NAMALWA (cell line): ENCODE measurements at places on chromosomes 2 and 18.

DNA sequence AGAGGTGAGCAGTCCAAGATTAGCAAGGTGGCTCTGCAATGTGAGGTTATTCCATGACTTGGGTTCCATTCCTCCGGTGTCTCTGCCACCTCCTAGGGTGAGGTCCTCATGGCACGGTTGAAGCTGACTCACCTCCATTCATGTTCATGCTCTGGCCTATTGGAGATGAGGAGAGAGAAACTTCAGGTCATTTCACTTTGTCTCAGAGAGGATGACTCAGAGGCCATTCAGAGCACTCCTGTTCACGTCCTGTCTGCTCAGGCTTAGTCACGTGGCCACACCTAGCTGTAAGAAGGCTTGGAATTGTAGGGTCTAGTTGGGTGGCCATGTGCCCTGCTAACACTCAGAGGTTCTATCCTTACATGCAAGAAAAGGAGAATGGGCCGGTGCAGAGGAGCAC lies 67.5 kb upstream of the MBOAT2 start:
- no peak for DNase-seq

DNA sequence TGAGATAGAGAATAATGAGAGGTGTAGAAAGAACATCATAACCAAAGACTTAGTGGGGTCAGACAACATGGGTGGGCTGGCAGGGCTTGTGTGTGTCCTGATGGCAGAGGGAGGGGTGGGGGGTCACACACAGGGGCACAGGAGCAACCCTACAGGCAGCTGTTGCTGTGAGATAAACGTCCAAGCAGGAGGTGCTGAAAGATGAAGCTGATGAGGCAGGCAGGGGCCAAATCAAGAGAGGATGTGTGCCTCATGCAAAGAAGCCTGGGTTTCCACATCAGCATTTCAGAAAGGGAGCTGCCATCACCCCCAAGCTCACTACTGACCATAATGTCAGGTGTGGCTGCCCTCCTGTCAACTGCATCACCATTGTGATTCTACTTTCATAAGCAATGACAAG lies 16.0 kb upstream of the SKA1 start:
- no peak for DNase-seq

GRCh38 chr18:75033516-75033915 lies 175.4 kb downstream of the PTGR3 start:
- no peak for DNase-seq

DNA sequence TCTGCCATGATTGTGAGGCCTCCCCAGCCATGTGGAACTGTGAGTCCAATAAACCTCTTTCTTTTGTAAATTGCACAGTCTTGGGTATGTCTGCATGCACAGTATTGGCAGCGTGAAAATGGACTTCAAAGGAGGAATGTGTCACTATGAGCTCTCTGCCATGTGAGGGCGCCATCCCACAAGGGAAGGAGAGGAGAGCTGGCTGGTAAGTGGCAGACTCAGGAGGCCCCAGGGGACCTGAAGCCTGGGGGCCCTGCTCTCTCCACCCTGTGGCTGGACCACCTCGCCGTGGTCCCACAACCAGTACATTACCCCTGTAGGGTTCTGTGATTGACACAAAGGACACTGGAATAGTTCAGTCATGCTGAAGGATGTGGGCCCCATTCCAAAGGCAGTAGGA lies 122.1 kb downstream of the RPIA start:
- peak; percentile 63 for DNase-seq

GRCh38 chr2:240129311-240129710 lies 6.8 kb downstream of the COPS9 start:
- no peak for DNase-seq

DNA sequence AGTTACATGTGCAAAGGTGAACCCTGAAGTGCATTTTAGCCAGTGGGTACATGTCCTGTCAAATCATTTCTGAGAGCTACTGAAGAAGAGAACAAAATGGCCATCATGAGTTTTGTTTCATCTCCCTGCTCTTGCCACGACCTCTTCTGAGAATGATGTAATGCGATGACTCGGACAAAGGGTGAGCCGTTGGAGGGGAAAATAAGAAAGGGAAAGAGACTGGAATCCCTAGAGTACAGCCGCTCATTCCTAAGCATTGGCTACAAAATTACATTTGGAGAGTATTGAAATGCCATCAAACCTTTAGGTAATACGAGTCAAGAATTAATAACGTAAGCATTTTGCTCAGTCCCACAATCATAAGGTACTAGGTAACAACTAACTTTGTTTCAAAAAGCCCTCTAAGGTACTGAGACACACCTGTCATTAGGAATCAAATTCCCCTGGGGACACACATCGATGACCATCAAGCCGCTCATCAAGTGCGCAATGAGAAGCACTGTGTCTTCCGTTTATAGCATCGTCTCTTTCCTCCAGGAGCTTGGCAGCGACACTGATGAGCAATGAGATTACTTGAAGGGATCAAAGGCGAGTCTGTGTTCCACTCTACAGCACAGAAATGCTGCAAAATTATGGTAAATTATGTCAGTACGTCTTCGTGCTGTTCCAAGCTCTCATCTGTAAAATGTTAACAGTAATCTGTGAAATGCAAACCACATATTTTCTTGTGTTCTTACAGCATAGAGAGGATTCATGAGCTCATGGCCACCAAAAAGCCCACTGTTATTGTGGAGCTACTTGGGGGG lies 97.3 kb upstream of the PIEZO2 start:
- no peak for DNase-seq

- peak; percentile 56 for DNase-seq
Observed at GRCh38 chr2:24543252-24543651, 52.2 kb downstream of the NCOA1 start.
